AG04450 (cell line): ENCODE measurements at places on chromosomes 4 and X. TPM values are rescaled to one million over a fixed set of nuclear protein-coding genes. Genes with fewer than 3 reads are reported as not detected.

SAGE1 gene
- polyA plus RNA-seq = not detected in 2 replicates

DNA sequence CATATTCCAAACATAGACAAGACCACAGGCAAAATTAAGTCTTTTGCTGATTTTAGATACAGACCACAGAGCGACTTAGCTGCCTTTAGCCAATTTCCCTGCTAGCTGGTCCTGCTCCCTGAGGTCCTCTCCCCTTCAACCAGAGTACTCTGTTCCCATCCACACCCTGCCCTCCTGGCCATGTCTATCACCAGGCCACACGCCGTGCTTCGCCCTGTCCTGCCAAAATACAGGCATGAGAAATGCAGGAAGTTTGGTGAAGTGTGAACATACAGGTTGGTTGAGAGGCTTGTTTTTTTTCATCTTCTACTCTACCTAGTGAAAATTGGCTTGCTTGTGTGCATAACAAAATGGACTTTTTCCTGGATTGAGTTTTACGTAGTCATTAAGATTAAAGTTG lies 226.2 kb upstream of the TENM3 start:
- no peak for DNase-seq

GRCh38 chr4:124499261-124499660 lies 213.3 kb downstream of the ANKRD50 start:
- no peak for DNase-seq

FAM156B gene
- polyA plus RNA-seq = 15.6 and 20.5 TPM in 2 replicates

GRCh38 chr4:6118201-6118600 lies 82.1 kb downstream of the JAKMIP1 start:
- DNase-seq = no peak

DNA sequence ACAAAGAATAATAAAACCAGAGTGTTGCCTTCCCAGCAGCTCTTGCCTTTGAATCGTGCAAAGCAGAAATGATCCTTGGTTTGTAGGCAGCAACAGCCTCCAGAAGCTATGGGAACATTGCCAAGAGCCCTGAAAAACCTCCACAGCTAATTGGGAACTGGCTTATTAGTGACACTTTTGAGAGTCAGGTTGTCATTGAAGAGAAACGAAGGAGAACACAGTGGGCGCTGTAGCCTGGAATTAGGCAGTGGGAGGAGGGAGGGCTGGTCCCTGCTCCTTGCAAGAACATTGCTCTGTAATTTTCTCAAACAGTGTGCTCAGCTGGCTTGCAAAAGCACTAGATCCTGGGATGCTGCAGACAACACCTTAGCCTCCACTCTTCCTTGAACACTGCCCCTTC lies 331.5 kb upstream of the EMCN start:
- no peak for DNase-seq

- DNase-seq = no peak
Observed at GRCh38 chr4:41369680-41370079, 113.0 kb downstream of the UCHL1 start.

VCX3B gene
- not detected in 2 replicates for polyA plus RNA-seq

ZDHHC9 gene
- polyA plus RNA-seq = 40.9 and 46.0 TPM in 2 replicates

GRCh38 chr4:37689353-37690095 lies 3.3 kb upstream of the RELL1 start:
- no peak for DNase-seq

RNF150 gene
- polyA plus RNA-seq = 9.8 and 10.3 TPM in 2 replicates

DNA sequence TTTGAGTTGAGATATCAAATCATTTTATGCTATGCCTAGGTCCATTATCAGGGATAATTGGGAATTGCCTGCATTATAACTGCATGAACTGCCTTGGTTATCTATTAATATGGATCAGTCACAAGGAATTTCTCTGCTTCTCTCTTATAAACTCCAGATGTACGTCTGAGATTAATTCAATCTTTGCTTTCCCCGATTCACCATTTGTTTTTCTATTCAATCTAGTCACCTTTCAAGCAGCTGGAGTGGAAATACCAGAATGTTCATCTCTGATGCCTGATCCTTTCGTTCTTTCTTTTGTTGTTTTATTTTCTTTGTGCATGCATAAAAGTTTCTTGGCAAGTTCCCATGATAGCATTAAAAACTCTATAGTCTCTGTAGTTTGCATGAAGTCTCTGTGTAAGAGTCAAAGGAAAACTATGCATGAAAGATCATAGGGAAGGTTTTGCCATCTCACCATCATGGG lies 22.6 kb downstream of the SYNPO2 start:
- no peak for DNase-seq

- DNase-seq = no peak
Observed at GRCh38 chr4:113821856-113822255, 60.3 kb upstream of the CAMK2D start.

COX7B gene
- polyA plus RNA-seq = 753 and 835 TPM in 2 replicates

- DNase-seq = no peak
Observed at GRCh38 chrX:149462849-149463248, 42.3 kb downstream of the IDS start.

DNA sequence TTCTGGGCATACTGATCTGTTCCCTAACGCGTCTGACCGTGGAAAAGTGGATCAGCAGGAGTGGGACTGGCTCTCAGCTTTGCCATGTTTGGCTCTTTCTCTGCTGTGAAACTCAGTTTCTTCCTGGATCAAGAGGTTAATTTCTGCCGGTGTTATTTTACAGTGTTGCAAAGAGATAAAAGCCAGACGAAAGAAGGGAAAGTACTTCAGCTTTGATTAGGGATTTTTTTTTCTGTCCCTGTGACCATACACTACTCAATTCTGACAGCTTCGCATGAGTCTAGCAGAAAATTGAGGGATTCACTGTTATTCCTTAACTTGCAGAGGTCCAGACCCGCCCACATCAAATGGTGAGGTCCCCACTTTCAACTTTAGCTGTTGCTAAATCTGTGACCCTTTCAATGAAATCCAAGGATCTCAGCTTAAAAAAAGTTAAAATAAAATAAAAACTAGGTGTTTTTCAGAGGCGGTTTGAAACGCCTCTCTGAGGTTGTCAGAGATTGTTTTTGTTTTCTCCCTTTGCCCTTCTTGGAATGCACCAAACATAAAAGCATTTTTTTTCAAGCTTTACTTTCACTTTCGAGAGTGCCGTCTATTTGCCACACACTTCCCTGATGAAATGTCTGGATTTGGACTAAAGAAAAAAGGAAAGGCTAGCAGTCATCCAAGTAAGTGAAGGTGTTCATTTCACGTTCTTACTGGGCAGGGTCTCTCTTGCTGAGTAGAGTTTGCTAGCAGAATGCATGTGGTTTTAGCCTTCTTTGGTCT lies at the start of gene TLR3:
Gene TLR3 (plus strand): TSS at position 576 of the 768 bp plus-strand sequence. CDS start 7,464 bp downstream, outside the sequence.
- DNase-seq = no peak

DCTD gene
- 183 and 195 TPM in 2 replicates for polyA plus RNA-seq

- DNase-seq = no peak
Observed at GRCh38 chrX:43850629-43851028, 31.6 kb downstream of the MAOB start.
